ENCODE measurements at places on chromosomes 2 and 18. TPM values are rescaled to one million over a fixed set of nuclear protein-coding genes. Genes with fewer than 3 reads are reported as not detected.

SKA1 gene
- total RNA-seq, result 51.4 TPM

C2orf78 gene
- total RNA-seq, result not detected

DSG4 gene
- not detected for total RNA-seq

GPR35 gene
- 4.1 TPM for total RNA-seq

IKZF2 gene
- 5.1 TPM for total RNA-seq

CKAP2L gene
- total RNA-seq, result 59.1 TPM

SLC20A1 gene
- 165 TPM for total RNA-seq

FEV gene
- not detected for total RNA-seq

RAX gene
- not detected for total RNA-seq

CNNM3 gene
- 31.4 TPM for total RNA-seq

LRRC30 gene
- not detected for total RNA-seq

GTF2A1L gene
- total RNA-seq, result not detected

LHCGR gene
- not detected for total RNA-seq

DNA sequence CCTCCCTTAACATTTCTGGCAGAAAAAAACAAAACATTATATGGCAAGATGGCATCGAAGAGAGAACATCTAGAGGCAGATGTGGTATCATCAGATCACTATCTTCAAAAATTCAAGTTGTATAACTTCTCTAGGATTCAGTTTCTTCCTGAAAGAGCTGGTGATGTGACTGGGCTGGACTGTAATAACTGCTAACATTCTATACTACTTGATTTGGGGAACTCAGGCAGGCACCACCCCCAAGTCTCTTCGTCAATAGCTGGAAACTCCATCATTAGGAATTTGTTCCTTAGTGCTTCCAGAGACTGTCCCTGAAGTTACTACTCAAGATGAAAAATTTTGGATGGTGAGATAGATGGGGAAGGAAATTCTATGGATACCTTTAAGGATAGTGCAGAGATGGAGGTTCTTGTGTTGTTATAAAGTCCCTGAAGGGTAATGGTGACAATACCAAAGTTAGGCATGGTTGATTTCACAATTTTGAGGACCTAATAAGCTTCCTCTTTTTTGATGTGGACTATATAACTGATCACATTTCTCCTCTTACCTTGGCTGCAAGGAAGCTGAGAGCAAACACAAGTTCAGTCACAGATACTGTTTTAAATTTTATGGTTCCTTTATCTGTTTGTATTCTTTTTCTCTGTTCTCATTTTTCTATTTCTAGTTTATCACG lies 59.1 kb upstream of the PGAP1 start:
- peaks cover 36% of the 10 kb centered on the region for H3K4me1 ChIP-seq
- H3K27ac ChIP-seq, result no peak overlapping the region
- no peak for DNase-seq
- peaks cover 67% of the 10 kb centered on the region for H3K36me3 ChIP-seq
- no peak overlapping the region for H3K4me3 ChIP-seq

- no peak overlapping the region for H3K27ac ChIP-seq
- no peaks in the 10 kb centered on the region for H3K36me3 ChIP-seq
- no peak overlapping the region for H3K4me3 ChIP-seq
- H3K4me1 ChIP-seq, result no peaks in the 10 kb centered on the region
- no peaks in the 10 kb centered on the region for H3K27me3 ChIP-seq
Measured at GRCh38 chr2:228118940-228119339, 62.5 kb downstream of the SPHKAP start.

DNA sequence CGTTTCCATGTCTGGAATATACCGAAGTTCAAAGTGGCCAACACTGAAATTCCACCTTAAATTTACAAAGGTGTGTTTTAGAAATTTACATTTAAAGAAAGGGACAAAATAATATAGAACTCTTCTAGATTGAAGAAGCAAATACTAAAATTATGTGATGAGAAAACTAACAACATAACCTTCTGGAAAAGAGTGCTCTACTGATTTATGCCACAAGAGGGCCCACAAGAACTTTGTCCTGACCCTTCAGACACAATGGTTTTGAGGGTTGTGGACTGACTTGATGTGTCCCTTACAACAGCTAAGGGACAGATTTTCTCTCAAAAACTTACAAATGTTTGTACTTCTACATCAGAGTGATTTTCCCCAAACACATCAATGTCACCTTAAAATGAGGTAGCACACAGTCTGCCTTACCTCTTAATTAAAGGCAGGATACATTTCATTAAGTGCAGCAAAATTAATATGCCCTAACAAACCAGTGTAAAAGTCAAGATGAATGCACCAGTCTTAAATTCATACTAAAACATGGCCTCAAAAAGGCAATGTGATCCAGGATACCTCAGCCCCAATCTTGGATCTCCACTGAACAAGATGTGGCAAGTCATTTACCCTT lies 36.2 kb downstream of the EIF2AK3 start:
- H3K27ac ChIP-seq, result no peak overlapping the region
- H3K27me3 ChIP-seq, result no peaks in the 10 kb centered on the region
- H3K36me3 ChIP-seq, result peaks cover 31% of the 10 kb centered on the region
- DNase-seq, result peak; percentile 63
- no peaks in the 10 kb centered on the region for H3K4me1 ChIP-seq

- H3K27me3 ChIP-seq, result no peaks in the 10 kb centered on the region
- no peak for DNase-seq
- no peaks in the 10 kb centered on the region for H3K36me3 ChIP-seq
- no peaks in the 10 kb centered on the region for H3K4me1 ChIP-seq
- no peak overlapping the region for H3K4me3 ChIP-seq
Measured at GRCh38 chr2:54845094-54845493, 121.6 kb downstream of the EML6 start.

DNA sequence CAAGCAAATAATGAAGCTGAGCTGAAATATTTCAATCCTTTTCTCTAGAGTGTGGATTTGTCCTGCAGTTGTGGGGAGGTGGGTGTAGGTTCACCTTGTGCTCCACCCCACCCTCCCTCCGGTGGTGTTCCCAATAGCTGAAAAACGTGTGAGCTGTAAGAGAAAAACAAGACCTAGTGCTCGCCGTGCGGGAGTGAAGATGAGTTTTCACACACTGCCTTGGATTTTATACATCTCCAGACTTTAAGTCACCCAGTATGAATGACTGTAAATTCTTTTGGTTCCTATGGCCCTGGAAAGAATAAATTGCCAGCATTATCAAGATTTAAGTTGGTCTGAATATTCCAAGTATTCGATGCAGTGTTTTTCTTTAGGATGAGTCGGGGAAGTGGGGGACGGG lies 1.9 kb upstream of the SOX11 start:
- H3K36me3 ChIP-seq, result peaks cover 7% of the 10 kb centered on the region
- peaks cover 7% of the 10 kb centered on the region for H3K4me1 ChIP-seq
- peak overlapping the region; percentile 50 for H3K27ac ChIP-seq
- no peak for DNase-seq
- H3K27me3 ChIP-seq, result peaks cover 38% of the 10 kb centered on the region

GRCh38 chr2:98560256-98560771 lies 48.0 kb downstream of the COA5 start:
- H3K27me3 ChIP-seq, result no peaks in the 10 kb centered on the region
- DNase-seq, result no peak
- H3K27ac ChIP-seq, result peak overlapping the region; percentile 80
- peaks cover 73% of the 10 kb centered on the region for H3K4me1 ChIP-seq

GRCh38 chr18:70377317-70377799 lies 88.5 kb downstream of the SOCS6 start:
- peaks cover 2% of the 10 kb centered on the region for H3K27me3 ChIP-seq
- no peak for DNase-seq
- H3K36me3 ChIP-seq, result no peaks in the 10 kb centered on the region
- no peak overlapping the region for H3K27ac ChIP-seq
- no peaks in the 10 kb centered on the region for H3K4me1 ChIP-seq

GRCh38 chr2:193332941-193333340 lies 1138.2 kb upstream of the TMEFF2 start:
- H3K36me3 ChIP-seq, result no peaks in the 10 kb centered on the region
- H3K4me1 ChIP-seq, result no peaks in the 10 kb centered on the region
- no peak overlapping the region for H3K27ac ChIP-seq

DNA sequence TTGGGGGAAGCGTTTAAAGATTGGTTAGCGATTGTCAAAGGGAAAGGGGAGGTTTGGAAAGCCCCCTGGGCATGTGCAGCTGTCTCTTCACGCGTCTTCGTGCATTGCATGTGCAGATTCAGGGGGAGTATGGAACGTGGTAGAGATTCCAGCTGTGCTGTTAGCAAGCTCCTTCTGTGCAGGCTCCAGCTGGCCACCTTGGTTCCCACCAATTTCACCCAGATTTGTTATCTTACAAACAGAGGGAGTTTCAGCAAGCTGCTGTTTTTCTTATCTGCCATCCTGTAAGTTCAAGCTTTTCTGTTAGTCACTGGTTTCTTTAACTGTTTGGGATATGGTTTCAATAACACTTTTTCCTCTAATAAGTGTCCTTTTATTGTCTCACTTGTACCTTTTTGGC lies 30.4 kb downstream of the FARP2 start:
- no peaks in the 10 kb centered on the region for H3K27me3 ChIP-seq
- peaks cover 9% of the 10 kb centered on the region for H3K4me1 ChIP-seq
- no peak overlapping the region for H3K4me3 ChIP-seq
- no peak overlapping the region for H3K27ac ChIP-seq
- no peak for DNase-seq

GRCh38 chr2:23545811-23546210 lies 160.8 kb downstream of the KLHL29 start:
- DNase-seq, result no peak
- no peaks in the 10 kb centered on the region for H3K27me3 ChIP-seq
- H3K27ac ChIP-seq, result no peak overlapping the region
- H3K4me3 ChIP-seq, result no peak overlapping the region

- no peaks in the 10 kb centered on the region for H3K27me3 ChIP-seq
- peaks cover 59% of the 10 kb centered on the region for H3K4me1 ChIP-seq
- peaks cover 51% of the 10 kb centered on the region for H3K36me3 ChIP-seq
- H3K4me3 ChIP-seq, result peak overlapping the region; percentile 96
- H3K27ac ChIP-seq, result peak overlapping the region; percentile 60
Measured at GRCh38 chr2:218400930-218401881, 1.5 kb downstream of the CTDSP1 start.

- H3K27ac ChIP-seq, result no peak overlapping the region
- peaks cover 2% of the 10 kb centered on the region for H3K36me3 ChIP-seq
- no peaks in the 10 kb centered on the region for H3K27me3 ChIP-seq
- no peaks in the 10 kb centered on the region for H3K4me1 ChIP-seq
Measured at GRCh38 chr2:186611526-186611925, 21.7 kb downstream of the ITGAV start.

- no peaks in the 10 kb centered on the region for H3K27me3 ChIP-seq
- no peak overlapping the region for H3K4me3 ChIP-seq
- H3K4me1 ChIP-seq, result no peaks in the 10 kb centered on the region
- no peak overlapping the region for H3K27ac ChIP-seq
- DNase-seq, result no peak
- H3K36me3 ChIP-seq, result no peaks in the 10 kb centered on the region
Measured at GRCh38 chr18:68428661-68429060, 286.2 kb downstream of the TMX3 start.

DNA sequence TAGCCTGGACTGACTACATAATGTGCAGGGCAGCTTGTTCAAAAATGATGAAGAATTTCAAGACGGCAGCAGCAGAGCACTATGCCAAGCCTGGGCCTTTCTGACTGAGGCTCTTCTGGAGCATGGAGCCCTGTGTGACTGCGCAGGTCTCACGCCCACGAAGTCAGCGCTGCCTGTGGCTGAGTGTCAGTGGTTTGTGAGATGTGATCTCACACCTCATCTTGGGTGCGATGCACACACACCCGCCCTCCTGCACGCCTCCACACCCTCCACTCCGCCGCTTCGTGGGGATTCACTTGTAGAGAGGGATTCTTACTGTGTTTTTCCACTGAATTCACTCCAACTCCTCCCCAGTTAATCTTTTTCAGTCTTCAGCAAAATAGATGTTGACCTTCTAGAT lies 103.9 kb downstream of the VIT start:
- no peak overlapping the region for H3K4me3 ChIP-seq
- no peak overlapping the region for H3K27ac ChIP-seq
- peaks cover 8% of the 10 kb centered on the region for H3K4me1 ChIP-seq

DNA sequence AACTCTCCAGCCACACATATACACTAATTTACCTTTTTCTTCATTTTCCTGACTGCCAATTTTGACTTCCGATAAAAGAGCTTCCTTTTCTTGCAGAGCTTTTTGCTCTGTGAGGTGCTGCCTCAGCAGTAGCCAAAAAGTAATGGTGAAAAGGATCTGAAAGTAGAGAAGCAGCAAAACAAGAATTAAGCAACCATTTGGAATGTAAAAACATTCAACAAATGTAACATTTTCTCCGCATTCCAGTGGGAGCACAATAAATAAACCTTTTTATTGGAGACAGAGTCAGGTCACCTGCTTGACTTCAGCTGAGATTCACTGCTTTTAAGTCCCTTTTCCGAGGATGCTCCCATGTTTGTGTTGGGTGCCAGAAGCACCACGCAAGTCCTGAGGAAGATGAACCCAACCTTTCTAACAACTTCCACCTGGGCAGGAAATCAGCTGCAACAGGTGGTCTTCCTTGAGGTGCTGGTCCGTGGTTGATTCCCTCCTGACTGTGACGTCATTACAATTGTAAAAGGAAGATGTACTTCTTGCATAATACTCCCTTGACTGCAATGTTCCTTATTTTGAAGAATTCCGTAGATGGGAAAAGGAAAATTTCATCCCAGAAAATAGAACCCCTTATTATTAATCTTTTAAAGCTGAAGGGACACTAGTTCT lies 265.5 kb downstream of the NAPG start:
- DNase-seq, result no peak
- no peak overlapping the region for H3K27ac ChIP-seq
- peaks cover 30% of the 10 kb centered on the region for H3K27me3 ChIP-seq

DNA sequence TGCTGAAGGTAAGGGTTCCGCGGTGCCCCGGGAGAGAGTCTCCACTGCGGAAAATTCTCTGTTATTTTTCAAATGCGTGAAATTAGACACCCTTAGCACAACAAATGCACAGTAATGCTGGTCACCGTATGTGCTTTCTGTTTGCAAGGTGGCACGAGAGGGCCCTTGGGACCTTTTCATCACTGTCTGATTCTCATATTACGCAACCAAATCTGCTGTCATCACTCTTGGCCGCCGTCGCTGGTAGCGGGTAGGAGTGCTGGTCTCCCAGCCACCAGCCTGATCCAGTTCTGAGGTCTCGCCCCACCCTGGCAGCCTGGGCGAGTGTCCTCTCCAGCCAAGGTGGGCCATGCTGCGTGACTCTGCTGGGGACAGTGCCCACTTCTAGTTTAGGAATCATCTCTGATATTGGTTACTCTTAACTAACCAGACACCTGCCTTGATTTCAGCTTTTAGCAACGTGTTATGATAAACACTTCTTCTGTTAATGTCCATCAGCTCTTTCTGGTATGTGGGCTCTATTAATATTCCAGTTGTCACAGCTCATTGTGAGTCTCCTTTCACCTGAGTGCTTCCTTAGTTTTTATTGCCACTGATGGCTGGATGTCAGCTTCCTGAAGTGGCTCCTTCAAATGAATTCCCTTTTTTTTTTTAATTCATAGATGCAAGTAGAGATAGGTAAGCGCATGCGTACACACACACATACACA lies 199.4 kb downstream of the GBX2 start:
- no peak for DNase-seq
- no peak overlapping the region for H3K4me3 ChIP-seq
- peaks cover 4% of the 10 kb centered on the region for H3K27me3 ChIP-seq
- no peak overlapping the region for H3K27ac ChIP-seq

DNA sequence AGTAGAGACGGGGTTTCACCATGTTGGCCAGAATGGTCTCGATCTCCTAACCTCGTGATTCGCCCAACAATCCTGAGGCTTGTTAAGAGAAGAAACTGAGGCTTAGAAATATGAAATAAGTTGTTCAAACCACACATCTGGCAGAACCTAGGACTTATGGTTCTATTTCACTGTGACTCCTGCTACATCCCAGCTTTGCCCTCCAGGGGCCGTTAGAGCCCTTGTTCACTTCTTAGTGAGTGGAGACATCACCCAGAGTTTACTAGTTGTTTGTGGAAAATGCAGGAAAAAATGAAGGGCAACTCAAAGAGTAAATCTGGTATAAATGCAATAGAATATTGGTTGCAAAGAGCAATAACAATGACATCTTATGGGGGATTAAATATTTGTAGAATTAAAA lies 43.9 kb downstream of the MARCHF4 start:
- no peak overlapping the region for H3K27ac ChIP-seq
- peak; percentile 24 for DNase-seq
- no peaks in the 10 kb centered on the region for H3K36me3 ChIP-seq
- H3K4me1 ChIP-seq, result no peaks in the 10 kb centered on the region
